ENCODE measurements at places on chromosomes 1 and 21.

GRCh38 chr1:243841507-243841906 is 8.5 kb downstream of the AKT3 start:
- no peak for DNase-seq

- DNase-seq: no peak
Measured at GRCh38 chr1:205792481-205792881, 17.2 kb upstream of the RAB29 start.

GRCh38 chr1:232327269-232327668 is 302.7 kb downstream of the SIPA1L2 start:
- DNase-seq: peak; percentile 60

GRCh38 chr1:223215026-223215425 is 72.0 kb upstream of the TLR5 start:
- no peak for DNase-seq

GRCh38 chr1:151720554-151720953 is 768 bp upstream of the RIIAD1 start:
- DNase-seq: no peak

GRCh38 chr1:145991735-145992412 is 4.5 kb downstream of the TXNIP start:
- peak; percentile 37 for DNase-seq

DNA sequence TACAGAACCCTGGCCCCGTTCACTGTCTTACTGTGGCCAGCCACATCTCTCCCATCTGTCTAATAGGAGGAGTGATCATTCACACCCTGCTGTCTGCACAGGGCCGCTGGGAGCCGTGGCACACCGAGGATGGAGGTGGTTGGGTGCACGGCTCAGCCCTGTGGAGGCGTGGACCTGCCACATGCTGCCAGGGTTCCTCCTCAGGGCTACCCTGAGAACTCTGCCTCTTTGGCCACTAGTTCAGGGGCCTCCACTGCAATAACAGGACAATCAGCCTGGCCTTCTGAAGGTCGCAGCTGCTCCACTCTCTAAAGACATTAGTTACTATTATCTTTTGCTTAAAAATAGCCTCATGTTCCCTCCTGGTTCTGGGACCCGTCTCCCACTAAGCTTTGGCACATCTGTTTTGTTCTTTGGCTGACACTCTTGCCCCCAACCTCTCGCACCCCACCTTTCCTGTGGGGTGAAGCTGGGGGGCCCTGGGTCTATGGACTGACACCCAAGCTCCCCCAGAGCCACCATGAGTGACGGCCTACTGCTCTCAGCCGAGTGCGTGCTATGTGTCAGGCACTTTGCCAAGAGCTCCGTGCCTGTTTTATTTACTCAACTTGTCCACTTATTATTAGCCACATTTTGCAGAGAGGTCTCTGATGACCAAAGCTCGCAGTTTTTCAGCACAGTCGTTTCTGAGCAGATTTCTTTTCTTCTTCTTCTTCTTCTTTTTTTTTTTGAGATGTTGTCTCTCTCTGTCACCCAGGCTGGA is 66.3 kb downstream of the ARHGEF10L start:
- DNase-seq: peak; percentile 32

DNA sequence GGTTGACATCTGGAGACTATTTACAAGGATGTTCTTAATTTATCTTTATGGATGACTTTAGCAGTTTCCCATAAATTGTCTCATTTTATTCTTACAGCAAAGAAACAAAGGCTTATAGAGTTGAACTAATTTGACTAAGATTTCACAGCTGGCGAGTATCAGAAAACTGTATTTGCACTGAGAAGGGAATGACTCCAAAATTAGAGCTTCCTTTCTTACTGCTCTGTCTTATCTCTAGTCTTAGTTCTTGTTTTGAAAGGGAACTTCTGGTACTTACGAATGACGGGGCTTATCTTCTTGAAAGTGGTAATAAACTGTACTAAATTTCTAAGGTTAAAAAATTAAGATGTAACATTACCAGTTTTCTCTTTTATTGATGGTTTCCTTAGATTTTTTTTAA is 13.6 kb downstream of the CNST start:
- no peak for DNase-seq

DNA sequence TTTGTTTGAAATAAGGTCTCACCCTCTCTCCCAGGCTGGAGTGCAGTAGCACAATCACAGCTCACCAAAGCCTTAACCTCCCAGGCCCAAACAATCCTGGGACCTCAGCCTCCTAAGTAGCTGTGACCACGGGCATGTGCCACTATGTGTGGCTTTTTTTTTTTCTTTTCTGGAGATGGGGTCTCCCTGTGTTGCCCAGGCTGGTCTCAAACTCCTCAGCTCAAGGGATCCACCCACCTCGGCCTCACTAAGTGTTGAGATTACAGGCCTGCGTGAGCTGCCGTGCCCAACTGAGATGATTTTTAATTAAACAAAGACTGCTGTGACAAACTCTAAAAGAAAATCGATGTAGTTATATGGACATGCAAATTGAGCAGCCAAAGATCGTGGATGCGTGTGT is 768.4 kb upstream of the ADGRL2 start:
- DNase-seq: no peak

GRCh38 chr1:66752671-66753371 is 562 bp downstream of the DYNLT5 start:
- no peak for DNase-seq
